ENCODE measurements at places on chromosomes 7 and 10.

DNA sequence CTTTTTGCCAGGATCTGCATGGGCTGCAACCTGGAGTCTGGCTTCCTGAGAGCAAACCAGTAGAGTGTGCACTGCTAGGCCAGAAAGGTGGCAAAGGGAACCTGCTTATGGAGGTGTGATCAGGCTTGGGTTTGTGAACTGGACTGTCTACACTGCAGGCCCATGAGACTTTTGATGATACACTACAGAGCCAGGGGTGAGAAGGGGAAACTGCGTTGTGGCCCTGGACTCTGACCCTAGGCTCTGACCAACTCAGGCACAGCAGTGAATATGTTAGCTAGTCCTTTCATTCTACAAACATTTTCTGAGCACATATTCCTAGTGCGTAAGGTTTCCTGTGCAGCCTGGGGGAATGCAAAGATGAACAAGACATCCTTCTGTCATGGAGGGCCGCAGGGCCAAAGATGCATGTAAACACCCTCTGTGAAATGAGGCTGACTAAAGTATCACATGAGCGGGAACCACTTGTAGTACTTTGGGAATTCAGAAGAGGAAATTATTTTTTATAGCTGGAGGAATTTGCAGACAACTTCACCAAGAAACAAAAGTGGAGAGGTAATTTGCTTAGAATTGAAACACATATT lies 63.8 kb upstream of the HPS1 start:
- no peak for DNase-seq

- DNase-seq: no peak
Observed at GRCh38 chr7:69756235-69756634, 158.0 kb downstream of the AUTS2 start.

- DNase-seq: no peak
Observed at GRCh38 chr7:22143491-22143890, 197.8 kb upstream of the CDCA7L start.

DNA sequence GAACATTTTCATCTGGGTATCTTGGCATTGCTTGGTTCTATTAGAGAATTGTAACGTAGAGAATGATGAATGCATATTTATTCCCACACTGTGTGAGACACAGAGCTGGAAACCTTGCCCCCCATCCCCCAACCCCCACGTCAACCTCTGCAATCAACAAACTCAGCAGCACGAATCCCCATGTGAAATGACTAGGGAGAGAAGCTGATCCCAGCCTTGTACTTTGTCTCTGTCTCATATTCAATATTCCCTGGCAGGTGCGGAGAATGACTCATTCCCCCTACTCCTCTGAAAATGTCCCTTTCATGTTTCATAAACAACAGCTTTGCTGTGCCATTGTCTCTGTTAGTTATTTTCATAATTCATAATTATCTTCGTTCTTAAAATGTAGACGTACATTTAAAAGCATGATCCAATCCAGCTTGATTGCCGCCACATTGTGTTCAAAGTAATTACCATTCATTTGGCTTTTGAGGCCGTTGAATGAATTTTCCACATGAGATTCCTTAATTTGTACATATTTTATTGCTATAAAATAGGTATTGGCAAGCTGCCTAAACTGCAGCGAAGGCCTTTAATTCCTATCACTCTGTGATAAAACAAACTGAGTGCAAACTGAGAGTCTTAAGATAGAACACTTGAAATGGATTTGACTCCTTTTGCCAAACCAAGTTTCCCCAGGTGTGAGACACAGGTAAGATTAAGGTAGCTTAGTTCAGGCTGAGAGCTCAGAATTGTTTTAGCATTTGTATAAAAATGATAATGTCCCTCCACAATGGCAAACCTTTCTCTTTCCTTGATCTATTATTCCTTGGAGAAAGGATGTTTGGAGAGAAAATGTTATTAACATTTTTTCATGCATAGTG lies 920.2 kb downstream of the TYW1 start:
- no peak for DNase-seq

- DNase-seq: no peak
Observed at GRCh38 chr7:85974176-85974575, 669.5 kb upstream of the GRM3 start.

GRCh38 chr10:13945390-13946208 lies 358.8 kb downstream of the PRPF18 start:
- DNase-seq: no peak

DNA sequence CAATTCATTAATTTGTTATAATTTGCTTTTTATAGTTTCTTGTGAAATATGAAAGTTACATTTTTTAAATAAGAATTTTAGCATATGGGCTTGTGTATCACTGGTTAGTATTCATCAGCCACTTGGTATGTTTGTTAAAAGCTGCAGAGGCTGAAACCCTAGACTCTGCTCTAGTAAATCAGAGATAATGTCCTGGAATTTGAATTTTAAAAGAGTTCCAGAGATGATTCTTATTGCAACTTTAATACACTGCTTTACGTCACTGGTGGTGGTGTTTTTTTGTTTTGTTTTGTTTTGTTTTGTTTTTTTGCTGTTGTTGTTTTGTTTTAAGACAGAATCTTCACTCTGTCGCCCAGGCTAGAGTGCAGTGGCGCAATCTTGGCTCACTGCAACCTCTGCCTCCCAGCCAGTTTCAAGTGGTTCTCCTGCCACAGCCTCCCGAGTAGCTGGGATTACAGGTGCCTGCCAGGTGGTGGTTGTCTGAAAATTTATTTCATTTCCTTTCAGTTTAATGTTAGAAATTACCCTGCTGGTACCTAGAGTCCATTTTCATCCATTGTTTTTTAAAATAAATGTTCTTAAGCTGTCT lies 43.8 kb downstream of the PTPN12 start:
- no peak for DNase-seq

DNA sequence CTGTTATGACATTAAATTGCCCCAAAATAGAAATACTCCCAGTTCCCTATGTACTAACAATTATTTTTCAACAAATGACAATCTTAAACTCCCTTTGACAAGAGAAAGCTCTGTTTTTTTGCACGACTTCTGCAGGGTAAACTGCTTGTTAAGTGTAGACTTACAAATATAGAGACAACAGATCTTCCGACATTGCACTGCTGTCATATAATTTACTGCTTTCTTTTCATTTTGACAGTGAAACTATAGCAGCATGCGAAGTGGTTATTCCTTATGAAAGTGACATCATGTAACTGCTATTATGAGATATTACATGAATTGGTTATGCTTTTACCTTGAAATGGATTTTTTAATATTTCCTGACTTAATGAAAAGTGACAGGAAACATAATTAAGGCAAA lies 659.9 kb downstream of the SDK1 start:
- DNase-seq: no peak

GRCh38 chr10:3339531-3339950 lies 167.0 kb upstream of the PITRM1 start:
- no peak for DNase-seq

GRCh38 chr7:64611717-64612116 lies 48.8 kb upstream of the ZNF680 start:
- DNase-seq: no peak

DNA sequence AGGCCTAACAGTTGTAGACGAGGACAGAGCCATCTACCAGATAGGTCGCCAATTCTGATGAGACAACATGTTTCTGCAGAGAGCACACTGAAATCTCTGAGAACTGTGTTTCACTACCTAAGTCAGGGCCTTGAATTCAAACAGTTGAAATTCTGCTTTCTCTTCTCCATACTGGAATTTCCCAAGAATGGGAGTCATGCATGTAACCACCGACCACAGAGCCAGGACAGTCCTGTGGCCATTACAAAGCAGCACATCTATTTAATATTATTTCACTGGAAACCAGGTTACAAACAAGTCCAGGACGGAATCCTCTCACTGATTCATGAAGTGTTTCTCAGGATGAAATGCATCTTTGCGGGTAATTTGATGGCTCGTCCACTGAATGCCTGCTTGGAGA lies 62.0 kb upstream of the ST8SIA6 start:
- DNase-seq: no peak

DNA sequence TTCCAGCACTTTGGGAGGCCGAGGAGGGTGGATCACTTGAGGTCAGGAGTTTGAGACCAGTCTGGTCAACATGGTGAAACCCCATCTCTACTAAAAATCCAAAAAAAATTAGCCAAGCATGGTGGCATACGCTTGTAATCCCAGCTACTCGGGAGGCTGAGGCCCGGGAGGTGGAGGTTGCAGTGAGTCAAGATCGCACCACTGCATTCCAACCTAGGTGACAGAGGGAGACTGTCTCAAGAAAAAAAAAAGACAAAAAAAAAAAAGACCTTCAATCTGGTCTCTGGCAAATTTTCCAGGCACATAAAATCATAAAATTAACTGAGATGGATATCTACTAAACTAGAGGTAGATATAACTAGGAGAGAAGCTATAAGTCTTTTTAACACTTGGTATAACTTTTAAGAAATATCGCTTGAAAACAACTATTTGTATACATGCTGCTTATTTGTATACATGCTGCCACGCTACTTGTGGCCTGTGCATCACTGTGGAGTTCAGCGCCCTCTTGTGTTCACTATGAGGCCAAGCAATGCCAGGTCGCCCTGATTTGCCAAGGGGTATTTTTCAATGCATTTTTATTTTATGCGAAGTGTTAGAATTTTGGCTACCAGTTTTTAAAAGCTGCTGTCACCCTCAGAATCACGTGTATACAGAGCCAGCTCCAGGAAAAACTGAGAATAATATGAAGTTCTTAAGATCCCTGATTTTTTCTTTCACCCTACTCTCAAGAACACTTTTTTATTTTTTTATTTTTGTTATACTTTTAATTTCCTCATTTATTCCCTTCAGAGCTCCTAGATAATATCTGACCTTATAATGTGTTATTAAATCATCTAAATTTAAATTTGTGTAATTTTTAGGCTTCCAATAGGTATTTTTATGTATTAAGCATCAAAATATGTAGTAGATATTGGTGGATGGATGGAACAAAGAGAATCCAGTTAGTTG lies 26.7 kb downstream of the CYCS start:
- peak; percentile 52 for DNase-seq

GRCh38 chr10:117362313-117362712 lies 12.9 kb downstream of the PDZD8 start:
- no peak for DNase-seq

- DNase-seq: no peak
Observed at GRCh38 chr7:147859486-147859885, 731.1 kb upstream of the C7orf33 start.

DNA sequence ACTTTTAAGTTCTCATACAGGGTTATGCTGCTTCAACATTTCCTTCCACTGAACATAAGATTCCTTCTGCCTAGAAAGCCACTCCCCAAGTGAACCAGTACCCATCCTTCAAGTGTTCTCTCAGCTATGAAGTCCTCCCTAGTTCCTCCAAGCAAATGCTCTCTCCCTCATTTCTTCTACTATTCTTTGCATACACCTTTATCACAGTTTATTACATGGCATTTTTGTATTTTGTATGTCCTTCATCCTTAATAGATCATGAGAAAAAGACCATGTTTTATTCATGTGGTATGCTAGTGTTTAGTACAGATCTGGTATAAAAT lies 1.9 kb downstream of the SYPL1 start:
- no peak for DNase-seq

GRCh38 chr7:107049480-107049879 lies 5.0 kb downstream of the PRKAR2B start:
- DNase-seq: no peak

GRCh38 chr7:50022991-50023390 lies 70.1 kb downstream of the ZPBP start:
- DNase-seq: no peak

- DNase-seq: no peak
Observed at GRCh38 chr10:391305-391704, 256.1 kb downstream of the ZMYND11 start.

DNA sequence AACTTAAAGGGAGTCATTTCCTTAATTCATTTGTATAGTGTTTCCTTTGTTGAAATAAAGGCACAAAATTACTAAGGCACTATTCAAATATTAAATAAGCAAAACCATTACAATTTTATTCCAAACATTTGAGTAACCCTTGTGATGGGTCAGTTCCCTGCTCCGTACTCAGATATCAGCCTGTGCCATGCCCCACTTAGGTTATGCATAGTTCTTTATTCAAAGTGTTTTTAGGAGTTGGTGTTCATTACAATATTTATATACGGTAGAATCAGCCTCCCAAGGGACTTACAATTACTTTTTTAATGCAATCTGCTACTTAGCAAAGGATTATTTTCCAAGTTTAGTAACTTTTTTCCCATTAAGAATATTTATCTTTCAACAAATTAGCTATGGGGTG lies 119.3 kb upstream of the SEMA3D start:
- DNase-seq: no peak

DNA sequence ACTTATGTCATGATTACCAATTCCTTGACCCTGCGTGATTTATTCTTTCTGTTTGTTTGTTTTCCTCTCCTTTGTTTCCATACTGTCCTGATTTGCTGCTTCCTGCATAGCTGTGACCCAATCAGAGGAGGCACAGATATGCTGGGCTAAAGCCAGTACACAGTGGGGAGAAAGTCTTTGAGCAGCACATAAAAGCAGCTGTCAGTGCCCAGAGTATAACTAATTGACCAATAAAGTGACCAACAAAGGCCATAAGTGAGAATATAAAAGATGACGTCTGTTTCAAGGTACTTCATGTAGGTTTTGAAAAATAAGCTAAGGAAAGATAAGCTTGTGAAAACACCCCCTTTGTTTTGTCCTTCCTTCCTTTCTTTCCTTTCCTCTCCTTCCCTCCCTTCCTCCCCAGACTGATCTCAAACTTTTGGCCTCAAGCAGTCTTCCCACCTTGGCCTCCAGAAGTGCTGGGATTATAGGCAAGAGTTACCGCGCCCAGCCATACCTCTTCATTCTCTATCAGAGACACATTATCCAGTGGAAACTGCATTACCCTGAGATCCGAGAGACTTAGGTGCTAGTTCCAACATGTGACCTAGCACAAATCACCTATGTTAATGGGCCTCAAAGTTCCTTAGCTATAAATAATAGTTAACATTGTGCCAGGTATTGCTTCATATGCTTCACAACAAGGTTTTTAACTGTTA lies 17.0 kb downstream of the BCAP29 start:
- no peak for DNase-seq

DNA sequence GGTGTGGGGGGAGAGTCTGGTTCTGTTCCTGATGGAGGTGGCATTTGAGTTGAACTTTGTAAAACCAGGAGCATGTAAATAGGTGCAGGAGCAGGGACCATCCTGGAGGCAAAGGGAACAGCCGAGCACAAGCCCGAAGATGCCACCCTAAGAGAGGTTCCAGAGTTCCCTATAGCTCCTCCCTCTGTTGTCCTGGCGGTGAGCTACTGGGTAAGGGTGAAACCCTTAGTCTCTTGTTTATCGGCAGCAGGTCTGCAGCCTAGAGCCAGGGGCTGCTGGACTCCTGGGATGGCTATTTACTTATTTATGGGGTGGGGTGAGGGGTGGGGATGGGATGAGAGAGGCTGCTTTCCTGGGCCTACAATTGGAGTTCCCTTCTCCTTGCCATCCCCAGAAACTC lies 6.5 kb upstream of the LBX1 start:
- no peak for DNase-seq
